ENCODE measurements at places on chromosomes 4 and X.

GRCh38 chrX:112968351-112969133 lies 127.9 kb upstream of the AMOT start:
- DNase-seq, result no peak

DNA sequence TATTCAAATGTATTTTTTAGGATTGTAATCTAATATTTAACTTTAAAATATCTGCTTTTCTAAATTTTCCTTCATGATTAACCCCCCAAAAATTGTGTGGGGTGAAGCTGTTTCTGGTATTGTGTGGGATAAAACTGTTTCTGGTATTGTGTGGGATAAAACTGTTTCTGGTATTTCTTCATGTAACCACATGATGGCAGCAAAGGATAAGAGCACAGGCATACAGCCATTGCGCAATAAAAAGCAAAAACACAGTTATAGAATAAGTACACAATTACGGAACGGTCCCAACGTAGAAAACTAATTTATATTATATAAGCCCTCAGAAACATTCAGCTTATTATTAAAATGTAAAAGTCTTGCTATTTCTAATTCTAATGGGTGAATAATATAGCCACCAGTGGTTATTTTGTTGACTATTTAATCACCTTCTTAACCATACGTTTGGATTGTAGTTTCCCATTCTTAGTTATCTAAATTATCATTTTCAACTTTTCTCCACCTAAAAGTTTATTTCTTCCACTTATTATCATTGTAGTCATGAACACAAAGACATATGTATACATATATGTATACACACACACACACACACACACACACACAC lies 333.9 kb upstream of the FSTL5 start:
- no peak for DNase-seq

- no peak for DNase-seq
Observed at GRCh38 chr4:70915036-70915815, 13.1 kb downstream of the MOB1B start.

DNA sequence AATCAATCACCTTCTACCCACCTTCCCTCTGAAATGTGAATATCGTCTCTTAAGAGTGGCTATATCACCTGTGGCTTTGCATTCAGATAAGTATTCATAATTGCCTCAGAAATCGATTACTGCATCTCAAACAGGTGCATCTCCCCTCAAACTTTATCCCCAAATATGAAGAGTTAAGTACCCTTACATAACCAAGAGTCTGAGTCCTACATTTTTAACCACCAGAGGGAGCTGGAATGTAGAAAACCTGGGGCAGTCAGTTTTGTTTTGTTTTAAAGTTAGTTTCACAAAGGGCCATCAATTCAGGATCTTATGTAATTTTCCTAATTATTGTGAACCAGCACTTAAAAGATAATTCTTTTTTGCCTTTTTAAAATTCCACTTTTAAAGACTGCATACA lies 5.7 kb downstream of the TCEANC start:
- no peak for DNase-seq

- DNase-seq, result no peak
Observed at GRCh38 chr4:35934320-35934981, 309.9 kb downstream of the ARAP2 start.

- no peak for DNase-seq
Observed at GRCh38 chrX:1274786-1275185, 6.2 kb downstream of the CSF2RA start.

GRCh38 chrX:22534643-22535042 lies 261.9 kb downstream of the CBLL2 start:
- DNase-seq, result no peak

DNA sequence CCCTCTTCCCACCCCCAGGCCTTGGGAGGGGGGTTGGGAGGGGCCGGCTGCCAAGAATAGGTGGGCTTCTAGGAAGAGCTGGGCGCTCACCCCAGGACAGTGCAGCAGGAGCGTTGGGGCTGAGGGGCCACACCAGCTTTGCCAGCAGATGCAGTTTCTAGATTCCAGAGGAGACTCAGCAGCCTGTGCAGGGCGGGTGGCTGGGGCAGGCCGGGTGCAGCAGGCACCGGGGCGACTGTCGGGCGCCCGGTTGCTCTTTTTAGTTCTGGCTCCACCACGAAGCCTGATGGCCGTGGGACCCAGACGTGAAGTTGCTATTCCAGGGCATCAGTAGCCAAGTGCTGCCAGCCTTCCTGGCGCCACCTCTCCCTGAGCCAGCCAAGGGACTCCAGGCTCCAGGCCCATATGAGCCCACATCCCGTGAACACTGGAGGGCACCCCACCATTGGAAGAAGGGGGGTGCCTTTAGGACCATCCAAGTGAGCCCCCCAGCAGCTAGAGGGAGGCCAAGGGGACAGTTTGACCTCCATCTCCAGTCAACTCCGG lies 5.8 kb downstream of the SSR4 start:
- DNase-seq, result no peak

DNA sequence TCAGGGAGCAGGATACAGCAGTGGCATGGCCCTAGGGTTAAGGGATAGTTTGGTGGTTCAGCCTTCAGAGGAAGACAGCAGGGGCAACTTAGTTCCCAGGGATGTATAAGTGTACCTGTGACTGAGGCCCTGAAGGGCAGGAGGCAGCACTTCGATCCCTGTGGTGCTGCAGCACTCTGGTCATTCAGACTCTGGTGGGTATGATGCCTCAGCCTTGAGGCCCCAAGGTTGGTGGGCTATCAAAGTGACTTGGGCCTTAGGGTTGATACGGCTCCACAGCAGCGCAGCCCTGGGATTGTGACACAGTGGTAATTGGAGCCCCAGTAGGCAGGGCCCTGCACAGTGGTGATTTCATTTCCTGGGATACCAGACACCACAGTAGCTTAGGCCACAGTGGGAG lies 1703.1 kb downstream of the PCDH7 start:
- DNase-seq, result no peak

Data from GM18507 (cell line).